ENCODE measurements at places on chromosomes 4 and X.
A peak's percentile ranks its signal among the peaks of the same experiment; 100 is the strongest.

DNA sequence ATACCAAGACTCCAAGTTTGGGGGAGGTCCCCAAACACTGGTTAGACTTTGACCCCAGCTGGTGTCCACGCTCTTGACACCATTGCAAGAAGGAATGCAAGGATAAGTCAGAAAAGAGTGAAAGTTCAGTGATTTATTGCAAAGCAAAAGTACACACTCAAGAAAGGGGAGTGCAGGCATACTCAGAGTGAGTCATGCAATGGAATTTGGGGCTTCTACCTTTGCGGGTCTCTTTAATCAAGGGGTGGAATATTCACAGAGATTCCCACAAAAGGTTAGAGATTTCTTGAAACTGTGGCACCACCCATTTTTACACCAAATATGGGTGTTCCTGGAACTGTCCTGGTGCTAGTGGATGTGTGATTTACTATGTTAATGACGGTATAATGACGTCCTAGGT is 5.2 kb upstream of the SMIM10L2A start:
- DNase-seq, result no peak

- no peak for DNase-seq
Measured at GRCh38 chr4:105236202-105236915, 89.7 kb downstream of the TET2 start.

DNA sequence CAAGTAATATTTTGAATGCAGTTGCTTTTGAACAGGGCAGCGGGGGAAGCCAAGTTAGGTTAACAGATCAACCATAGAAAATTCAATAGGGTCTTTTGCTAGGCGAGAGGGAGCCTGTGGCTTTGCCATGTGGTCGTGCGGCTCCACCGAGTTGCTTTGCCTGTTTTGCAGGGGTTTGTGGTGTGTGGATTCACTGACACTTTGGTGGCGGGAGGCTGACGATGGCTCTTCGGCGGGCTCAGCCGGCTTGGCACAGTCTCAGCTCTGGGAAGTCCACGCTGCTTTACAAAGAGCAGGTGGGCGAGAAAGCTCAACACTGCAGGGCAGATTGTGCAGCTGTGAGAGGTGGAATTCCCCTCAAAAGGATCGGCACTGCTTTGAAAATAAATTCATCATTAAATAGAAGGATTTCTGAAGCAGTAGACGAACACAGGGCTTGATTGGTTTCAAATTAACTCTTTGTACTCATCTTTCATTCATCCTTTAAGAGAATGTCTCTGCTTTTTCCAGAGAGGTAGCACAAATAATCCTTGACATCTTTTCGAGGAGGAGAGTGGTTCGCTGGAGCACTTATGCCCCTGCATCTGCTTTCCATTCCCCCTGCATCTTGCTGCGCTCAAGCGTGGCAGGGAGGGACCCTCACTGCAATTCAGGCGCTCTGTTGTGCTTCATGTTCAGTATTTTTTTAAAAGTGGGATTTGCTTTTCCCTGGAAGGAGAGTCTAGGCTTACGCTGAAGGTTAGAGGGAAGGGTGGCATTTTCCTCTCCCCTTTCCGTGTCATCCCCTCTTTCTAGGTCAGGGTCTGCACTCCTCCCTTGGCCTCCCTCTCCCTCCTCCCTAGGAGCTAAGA is 201.8 kb upstream of the LEF1 start:
- no peak for DNase-seq

- no peak for DNase-seq
Measured at GRCh38 chrX:66142351-66142750, 21.7 kb upstream of the HEPH start.

- no peak for DNase-seq
Measured at GRCh38 chr4:77496457-77496856, 109.2 kb upstream of the CXCL13 start.

DNA sequence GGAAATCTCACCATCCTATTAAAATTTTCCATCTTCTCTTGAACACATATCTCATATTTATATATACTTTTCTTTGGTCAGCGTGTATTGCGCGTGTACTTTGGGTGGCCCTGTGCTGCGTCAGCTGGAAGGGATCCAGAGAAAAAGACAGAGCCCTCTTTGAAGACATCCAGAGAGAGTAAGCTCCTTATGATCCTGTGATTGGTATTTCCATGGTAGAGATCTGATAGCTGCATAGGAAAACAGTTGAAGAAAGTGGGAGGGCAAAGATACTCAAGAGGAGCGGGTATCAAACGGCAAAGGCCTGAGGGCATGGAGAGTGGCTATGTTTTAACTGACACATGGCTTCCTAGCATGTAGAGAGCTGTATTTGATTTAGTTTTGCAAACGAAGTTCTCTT is 4.4 kb upstream of the HPGD start:
- DNase-seq, result no peak

DNA sequence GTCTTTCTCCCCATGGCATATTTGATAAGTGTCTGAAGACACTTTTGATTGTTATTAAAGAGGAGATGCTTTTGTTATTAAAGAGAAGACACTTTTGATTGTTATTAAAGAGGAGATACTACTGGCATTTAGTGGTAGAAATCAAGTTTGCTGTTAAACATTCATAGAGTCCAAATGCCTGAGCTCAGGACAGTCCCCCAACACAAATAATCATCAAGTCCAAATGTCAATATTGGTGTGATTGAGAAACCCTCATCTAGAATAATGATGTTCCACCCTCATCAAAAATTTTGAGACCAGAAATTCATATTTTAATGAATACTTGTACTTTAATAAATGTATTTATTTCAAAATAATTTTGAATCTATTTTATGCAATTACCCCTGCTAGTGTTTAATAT is 1412.9 kb upstream of the PCDH7 start:
- no peak for DNase-seq

DNA sequence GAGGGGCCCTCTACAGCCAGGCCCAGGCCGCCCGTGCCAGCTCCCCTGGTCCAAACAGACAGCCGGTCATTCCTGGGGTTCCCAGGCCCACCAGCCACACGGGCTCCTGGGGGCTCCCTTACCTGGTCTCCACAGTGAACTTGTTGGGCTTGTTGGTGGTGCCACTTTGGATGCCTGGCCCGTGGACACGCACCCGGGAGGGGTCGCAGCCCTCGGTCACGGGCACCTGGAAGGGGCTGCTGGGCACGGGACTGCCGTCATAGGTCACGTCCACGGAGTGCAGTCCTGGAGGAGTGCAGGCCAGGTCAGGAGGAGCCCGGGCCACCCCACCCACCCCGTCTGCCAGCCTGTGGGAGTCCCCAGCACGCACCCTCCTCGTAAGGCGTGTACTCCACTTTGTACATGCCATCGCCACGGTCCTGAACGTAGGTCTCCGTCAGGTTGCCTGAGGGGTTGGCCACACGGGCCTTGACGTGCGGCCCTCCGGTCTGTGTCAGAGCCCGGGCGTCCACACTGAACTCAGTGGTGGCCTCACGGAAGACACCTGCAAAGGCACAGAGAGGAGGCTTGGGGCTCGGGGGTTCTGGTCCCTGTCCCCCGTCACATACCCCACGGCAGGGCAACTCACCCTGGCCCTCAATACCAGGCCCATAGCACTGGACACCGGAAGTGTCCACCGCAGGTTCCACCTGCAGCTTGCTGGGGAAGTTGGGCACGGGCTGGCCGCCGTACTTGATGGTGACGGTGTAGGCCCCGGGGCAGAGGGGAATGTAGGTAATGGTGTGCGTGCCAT is 14.9 kb downstream of the FLNA start:
- DNase-seq, result no peak

DNA sequence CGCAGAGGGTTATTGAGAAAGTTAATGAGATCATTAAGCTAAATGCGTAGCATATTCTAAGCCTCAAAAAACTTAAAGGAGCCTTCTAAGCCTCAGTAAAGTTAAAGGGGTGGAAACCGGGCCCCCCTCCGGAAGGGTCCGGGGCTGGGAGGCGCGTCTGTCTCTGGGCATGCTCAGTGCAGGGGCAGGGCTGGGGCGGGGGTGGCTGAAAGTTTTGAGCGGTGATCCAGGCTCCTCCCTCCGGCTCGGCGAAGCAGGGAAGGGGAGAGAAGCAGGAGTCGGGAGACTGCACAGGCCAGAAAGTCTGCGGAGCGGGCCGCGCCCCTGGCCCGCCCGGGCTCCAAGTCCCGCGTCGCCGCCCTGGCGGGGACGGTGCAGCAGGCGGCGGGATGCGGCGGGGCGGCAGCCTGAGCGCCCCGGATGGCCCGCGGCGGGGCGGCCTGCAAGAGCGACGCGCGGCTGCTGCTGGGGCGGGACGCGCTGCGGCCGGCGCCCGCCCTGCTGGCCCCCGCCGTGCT is at the start of gene EVC:
EVC (plus strand) TSS at position 241 of the 518 bp plus-strand sequence; CDS start at position 421, 180 bp downstream.
- peak; percentile 91 for DNase-seq

DNA sequence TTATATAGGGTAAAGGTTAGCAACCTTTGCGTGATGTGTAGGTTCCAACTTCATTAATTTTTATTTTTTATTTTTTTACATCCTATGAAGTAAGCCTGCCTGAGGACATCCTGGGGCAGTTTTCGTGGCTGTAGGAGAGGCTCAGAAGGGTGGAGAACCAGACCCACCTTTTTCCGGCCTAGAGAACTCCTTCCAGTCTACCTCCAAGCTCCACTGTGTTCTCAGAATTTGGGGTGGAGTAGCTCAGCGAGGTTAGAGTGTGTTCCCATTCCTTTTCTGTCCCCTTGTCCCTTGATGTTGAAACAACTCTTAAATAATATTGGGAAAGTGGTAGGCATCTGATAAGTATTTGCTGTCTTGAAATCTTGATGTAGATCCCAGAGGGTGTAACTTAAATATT is 32.4 kb downstream of the MTHFD2L start:
- no peak for DNase-seq

GRCh38 chr4:94139931-94140612 is 67.6 kb upstream of the SMARCAD1 start:
- DNase-seq, result no peak

- DNase-seq, result no peak
Measured at GRCh38 chrX:119635799-119636198, 29.6 kb upstream of the NKRF start.

Data from posterior vena cava (tissue), 2 donors.